Stimulated activated CD4-positive, alpha-beta T cell treated with anti-CD3 and anti-CD28 coated beads, Interleukin-2, amount 100 ng/mL, for 4 hours (primary cell): ENCODE measurements at places on chromosomes 7 and 10.

GRCh38 chr7:86926732-86927131, 132.7 kb downstream of the ELAPOR2 start:
- peak; percentile 6 for DNase-seq

GRCh38 chr10:73379064-73379748, 20.5 kb upstream of the CFAP70 start:
- no peak for DNase-seq

GRCh38 chr7:139457153-139457946, 26.1 kb downstream of the KLRG2 start:
- DNase-seq = no peak

- no peak for DNase-seq
Observed at GRCh38 chr7:74355091-74355490, 65.9 kb downstream of the CLIP2 start.

DNA sequence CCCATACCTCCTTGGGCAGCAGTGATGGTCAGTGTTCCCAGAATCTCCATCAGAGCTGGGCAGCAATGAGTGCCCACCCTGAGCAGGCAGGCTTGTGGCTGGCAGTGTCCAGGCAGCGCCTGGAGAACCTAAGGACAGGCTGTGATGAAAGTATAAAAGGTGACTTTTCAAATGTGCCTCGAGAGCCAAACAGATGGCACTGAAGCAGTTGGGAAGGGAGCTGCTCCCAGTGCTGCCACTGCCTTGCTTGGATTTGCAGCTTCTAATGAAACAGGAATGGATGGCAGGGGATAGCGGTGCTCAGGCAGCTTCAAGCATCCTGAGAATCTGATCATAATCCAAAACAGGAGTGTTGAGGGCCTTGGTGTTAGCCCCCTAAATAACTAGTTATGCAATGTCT, 179.8 kb upstream of the AOAH start:
- no peak for DNase-seq

DNA sequence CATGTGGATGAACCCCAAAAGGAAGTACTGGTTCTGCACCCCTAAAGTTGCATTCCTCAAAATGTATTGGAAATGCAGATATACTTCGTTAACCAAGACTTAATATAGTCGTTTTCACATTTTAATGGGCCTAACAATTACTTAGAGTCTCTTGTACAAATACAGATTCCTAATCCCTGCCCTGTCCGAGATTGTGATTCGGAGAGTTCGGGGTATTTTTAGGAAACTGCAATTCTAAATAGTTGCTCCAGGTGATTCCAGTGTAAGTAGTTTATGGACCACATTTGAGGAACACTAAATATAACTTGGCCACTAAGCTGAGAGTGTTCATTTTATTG, 830 bp downstream of the TRUB1 start:
- no peak for DNase-seq

GRCh38 chr10:86821388-86821999, 65.1 kb downstream of the BMPR1A start:
- DNase-seq = no peak

- DNase-seq = no peak
Observed at GRCh38 chr7:132941428-132941827, 140.5 kb downstream of the CHCHD3 start.

GRCh38 chr7:140074780-140075179, 12.0 kb upstream of the PARP12 start:
- DNase-seq = no peak

DNA sequence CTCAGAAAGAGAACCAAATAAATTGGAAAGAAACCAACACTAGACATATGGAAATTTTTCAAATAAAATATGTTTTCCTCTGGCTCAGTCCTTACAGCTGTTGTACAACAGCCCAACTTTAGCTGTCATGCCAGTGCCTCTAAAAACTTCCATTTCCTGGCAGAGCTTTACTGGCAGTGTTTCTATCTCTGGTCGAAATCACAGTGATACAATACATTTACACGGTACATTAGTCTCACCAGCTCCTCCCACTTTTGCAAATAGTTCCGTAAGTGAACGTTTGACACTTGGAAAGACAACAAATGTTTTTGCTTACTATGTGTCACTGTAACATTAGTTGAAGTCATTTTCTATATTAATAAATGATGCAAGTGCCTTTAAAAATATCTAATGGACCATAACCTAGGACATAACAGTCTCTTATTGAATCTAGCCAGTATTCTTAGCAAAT, 29.8 kb downstream of the BCAP29 start:
- DNase-seq = no peak

GRCh38 chr7:99465421-99465768, 572 bp downstream of the ATP5MF start:
- no peak for DNase-seq

DNA sequence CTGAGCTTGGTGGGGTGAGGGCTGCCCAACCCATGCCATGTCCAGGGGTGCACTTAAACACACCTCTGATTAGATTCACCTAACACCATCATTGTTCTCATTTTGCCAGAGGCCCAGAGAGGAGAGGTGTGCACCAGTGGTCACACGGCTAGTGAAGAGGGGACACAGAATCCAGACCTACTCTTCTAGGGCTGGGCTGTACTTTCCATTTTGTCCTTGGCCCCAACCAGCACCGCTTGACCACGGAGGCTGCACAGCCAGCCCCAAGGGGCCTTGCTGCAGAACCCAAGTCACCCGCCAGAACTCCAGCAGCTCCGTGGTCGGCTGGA, 246 bp upstream of the WDFY4 start:
- DNase-seq = no peak

- no peak for DNase-seq
Observed at GRCh38 chr10:70497120-70497545, 18.6 kb downstream of the PALD1 start.

DNA sequence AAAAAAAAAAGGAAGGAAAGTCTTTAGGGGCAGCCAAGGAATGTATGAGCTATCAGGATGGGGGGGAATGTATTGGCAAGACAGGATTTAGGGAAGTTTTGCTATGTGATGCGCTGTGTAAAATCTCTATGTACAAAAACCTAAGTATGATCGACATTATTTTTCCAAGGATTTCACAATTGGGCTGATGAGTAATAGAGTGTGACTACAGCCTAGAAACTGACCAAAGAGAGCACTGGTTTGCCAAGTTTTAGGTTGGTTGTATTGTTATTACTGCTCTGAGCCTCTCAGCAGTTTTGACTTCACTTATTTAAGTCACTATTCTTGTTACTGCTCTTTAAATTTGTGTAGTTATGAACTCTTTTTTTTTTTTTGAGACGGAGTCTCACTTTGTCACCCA, 107.3 kb downstream of the NRCAM start:
- no peak for DNase-seq

DNA sequence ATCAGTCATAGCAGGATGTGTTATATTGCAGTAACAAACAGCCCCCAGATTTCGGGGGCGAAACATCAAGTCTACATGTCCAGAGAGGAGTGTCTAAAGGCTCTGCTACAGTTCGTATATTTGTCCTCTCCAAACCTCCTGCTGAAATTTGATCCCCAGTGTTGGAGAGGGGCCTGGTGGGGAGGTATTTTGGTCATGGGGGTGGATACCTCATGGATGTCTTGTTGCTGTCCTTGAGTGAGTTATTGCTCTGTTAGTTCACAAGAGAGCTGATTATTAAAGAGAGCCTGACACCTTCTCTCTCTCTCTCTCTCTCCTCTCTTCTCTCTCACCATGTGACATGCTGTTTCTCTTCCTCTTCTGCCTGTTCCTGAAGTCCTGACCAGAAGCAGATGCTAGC, 343.7 kb downstream of the TCERG1L start:
- DNase-seq = no peak

DNA sequence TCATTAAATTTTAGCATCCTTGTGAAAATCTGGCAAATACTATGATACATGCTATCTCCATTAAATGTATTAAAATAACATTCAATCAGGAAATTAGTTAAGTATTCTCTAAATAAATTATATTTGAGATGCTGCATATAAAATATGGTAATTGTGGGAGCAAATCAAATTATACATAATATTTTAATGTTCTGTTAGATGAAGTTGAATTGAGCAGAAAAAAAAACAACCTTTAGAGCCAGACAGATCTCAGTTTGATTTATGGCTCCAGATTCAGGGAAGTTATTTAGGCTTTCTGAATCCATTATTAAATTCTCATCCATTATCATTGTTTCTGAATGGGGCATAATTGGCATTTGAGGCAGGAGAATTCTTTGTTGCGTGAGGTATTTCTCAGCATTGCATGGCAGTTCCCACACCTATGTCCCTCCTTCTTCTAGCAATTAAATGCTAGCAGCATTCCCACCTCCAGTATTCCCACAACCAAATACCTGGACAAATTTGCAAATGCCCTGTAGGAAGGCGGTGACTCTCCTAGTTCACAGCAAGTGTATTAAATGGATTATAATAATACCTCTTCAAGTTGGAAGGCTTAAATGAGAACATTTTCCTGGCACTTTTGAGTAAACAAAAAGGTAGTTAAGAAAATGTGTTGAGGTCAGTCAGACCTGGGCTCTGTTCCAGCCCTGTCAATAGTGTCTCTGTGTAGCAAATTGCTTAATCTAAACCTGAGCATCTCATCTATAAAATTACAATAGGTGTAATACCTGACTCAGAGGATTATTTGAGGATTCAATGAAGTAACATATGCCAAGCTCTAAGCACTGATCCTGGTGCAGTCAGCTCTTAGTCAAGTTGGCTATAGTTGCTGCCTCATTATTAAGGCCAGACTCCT, 108.9 kb downstream of the RNLS start:
- DNase-seq = no peak

GRCh38 chr10:44177610-44178009, 207.3 kb downstream of the CXCL12 start:
- no peak for DNase-seq

DNA sequence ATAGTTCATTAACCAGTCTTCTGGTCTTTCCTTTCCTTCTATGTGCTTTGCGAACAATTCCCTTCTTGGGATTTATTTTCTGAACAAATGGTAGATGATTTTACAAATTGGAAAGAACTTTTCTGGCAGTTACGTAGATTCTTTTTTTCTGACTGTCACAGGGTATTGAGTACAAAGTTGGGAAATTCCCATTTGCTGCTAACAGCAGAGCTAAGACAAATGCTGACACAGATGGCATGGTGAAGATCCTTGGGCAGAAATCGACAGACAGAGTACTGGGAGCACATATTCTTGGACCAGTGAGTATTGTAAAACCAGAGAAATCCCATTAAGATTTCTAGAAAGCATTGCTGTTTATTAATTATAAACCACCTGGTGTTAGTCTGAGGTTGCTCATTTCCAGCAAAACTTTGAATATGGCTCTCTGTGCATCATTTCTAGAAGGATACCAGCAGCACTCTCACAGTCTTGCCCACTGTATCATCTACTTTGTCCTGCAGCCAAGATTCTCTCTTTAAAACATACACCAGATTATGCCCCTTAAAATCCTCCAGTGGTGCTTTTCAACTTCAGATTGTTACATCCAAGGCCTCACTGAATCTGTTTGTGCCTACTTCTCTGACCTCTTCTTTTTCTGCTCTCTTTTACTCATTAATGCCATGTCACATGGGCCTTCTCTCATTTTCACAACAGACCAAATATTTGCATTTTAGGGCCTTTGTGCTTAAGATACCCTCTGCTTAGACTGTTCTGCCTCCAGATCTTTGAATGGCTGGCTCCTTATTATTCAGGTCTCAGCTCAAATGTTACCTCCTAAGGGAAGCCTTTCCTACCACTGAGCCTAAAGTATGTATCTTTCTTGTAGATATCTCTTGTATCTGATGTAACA, 27.0 kb downstream of the DLD start:
- DNase-seq = no peak

- no peak for DNase-seq
Observed at GRCh38 chr7:140506788-140507464, 27.6 kb upstream of the MKRN1 start.

DNA sequence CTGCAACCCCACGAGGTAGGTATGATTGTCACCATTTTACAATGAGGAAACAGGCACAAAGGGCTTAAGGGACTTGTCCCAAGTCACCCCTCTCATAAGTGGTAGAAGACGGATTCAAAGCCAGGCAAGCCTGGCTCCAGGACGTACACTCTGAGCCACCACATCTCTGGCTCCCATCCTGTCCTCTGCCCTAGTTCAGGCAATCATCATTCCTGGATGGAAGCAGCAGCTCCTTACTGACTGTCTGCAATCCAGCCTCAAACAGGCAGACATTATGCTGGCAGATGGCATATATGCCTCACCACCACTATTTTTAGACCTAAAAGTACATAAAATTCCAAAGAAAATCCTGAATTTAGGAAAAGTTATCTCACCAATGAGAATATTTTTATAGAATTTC, 100.7 kb downstream of the USP6NL start:
- DNase-seq = no peak

- DNase-seq = no peak
Observed at GRCh38 chr10:68462536-68462935, 9.2 kb downstream of the DNA2 start.

DNA sequence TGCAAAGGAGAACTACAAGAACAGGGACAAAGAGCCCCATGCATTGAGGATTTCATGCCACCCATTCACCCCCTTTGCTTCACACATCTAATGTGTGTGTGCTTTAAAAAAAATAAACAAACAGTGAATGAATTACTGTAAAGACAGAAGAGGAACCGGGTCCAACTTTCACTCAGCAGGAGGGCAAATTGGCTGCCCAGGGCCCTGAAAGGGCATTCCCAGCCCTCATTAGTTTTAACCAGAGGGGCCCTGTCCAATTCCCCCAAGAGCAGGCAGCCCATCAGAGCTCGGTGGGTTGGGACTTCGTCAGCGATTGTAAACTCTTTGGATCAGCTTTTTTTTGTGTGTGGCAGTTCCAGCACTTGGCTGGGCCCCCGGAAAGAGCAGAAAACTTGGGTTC, 73.6 kb upstream of the PDZD8 start:
- DNase-seq = no peak

- DNase-seq = no peak
Observed at GRCh38 chr7:1942243-1942940, 272.3 kb downstream of the ELFN1 start.

DNA sequence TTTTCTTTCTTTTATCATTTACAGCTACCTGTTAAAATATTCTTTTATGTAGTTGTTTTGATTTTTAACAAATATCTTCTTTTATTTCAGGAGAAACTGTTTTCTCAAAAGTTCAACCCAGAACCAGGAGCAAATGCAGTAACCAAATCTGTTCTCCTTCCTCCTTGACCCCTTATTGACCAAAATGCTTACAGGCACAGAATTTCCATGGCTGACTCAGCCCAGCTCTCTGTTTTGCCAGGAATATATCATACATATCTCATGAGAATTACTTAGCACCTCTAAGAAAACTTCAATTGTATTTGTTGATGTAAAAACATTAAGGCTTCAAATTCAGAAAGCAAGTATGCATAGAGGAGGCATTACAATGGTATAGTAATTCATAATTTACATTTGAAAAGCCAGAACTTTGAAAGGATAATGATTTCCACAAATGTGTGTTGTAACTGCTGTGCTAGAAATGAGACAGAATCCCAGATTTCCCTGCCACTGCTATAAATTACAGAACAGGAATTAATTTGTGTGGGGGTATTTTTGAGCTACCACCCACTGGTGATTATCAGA, 2.2 kb downstream of the GSAP start:
- no peak for DNase-seq

DNA sequence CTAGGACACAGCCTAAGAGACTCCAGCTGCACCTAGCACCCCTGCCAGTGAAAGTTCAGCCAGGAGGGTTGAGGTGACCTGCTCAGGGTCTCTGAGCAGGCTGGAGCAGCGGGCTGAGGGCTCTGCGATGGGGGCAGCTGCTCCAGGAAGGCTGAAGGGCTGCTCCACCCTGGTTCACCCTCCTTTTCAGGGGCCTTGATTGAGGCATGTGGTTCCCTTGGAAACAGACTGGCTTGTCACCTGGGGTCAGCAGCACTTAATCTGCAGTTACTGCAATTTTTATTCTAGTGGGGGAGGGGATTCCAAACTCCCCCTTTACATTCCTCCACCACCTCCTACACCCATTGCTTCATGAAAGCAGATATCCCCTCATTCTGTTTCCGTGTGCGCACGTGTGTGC, 85.3 kb upstream of the UNC5B start:
- DNase-seq = no peak
